Effector memory CD4-positive, alpha-beta T cell (primary cell): ENCODE measurements at places on chromosomes 2 and 18.

- no peak overlapping the region for H3K4me3 ChIP-seq
- H3K27ac ChIP-seq, result peak overlapping the region; percentile 16
- H3K27me3 ChIP-seq, result peaks cover 15% of the 10 kb centered on the region
- peaks cover 52% of the 10 kb centered on the region for H3K4me1 ChIP-seq
- H3K36me3 ChIP-seq, result no peaks in the 10 kb centered on the region
- no peak for DNase-seq
These were observed 2.8 kb upstream of the WNT10A start for GRCh38 chr2:218877891-218878290.

DNA sequence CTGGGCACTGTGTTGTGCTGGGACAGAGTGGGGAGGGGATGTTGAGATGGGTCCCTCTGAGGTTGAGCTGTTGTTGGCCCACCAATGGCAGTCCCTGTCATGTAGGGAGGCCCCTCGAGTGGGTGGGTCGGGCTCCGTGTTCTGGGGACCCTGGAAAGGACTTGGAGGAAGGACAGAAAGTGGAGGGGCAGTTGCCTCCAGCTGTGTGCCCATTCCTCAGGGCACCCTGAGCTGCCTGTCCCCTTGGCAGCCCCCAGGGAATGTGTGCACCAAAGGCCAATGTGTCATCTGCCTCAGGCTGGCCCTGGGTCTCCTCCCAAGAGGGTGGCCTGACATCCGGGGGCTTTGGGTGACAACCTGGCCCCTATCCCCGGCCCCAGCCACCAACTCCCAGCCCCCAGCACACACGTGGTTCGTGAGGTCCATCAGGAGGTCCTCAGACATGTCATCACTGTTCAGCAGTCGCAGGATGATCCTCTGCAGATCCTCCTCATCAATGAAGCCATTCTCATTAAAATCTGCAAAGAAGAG lies 57.7 kb downstream of the CIB4 start:
- no peaks in the 10 kb centered on the region for H3K4me1 ChIP-seq
- H3K4me3 ChIP-seq, result no peak overlapping the region
- peaks cover 6% of the 10 kb centered on the region for H3K27me3 ChIP-seq
- no peak for DNase-seq
- no peaks in the 10 kb centered on the region for H3K36me3 ChIP-seq

- no peaks in the 10 kb centered on the region for H3K4me1 ChIP-seq
- DNase-seq, result no peak
- no peaks in the 10 kb centered on the region for H3K27me3 ChIP-seq
These were observed 720.3 kb downstream of the DPP10 start for GRCh38 chr2:115162494-115163293.

- no peaks in the 10 kb centered on the region for H3K36me3 ChIP-seq
- H3K27ac ChIP-seq, result no peak overlapping the region
- H3K4me1 ChIP-seq, result no peaks in the 10 kb centered on the region
- H3K4me3 ChIP-seq, result no peak overlapping the region
- no peak for DNase-seq
These were observed 425.4 kb upstream of the MMADHC start for GRCh38 chr2:150012986-150013385.

DNA sequence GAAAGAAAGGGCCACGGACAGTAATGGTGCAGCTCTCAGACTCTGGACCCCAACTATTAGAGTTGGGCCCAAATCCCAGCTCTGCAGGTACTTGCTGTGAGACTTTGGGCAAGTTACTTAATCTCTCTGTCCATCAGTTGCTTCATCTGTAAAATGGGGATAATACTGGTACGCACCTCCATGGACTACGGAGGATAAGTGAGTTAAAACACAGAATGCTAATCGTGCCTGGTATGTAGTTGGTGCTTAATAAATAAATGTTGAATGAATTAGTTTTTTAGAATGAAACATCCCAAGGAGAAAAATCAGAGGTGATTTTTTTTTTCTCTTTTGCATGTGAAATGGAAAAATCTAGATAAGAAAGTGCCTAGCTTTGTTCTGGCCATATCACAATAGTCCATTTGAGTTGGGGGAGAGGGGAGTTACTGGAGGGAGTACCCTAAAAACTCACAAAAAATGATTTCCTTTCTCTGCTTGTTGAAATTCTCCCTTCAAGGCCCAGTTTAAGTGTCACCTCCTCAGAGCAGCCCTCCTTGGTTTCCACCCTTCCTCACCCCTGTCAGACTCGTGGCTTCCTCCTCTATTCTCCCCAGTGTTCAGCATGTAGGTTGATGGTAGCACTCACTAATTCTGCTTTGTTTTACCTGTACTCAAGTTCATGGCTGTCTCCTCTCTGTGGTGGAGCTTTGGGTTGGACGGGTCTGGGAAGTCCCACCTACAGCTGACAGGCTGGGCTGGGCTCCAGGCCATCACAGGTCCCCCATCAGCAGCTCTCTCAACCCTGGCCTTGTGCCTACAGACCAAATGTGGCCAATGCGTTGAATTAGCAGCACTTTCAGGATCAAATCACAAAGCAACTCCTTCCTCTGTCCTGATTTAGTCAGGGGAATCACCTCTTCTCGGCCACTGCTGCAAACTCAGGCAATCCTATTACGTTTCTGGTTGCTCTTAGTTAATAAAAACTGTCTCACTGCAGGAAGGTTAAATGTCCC lies 92.8 kb upstream of the TAF1B start:
- no peaks in the 10 kb centered on the region for H3K27me3 ChIP-seq
- no peak overlapping the region for H3K4me3 ChIP-seq
- DNase-seq, result no peak
- peaks cover 35% of the 10 kb centered on the region for H3K4me1 ChIP-seq

DNA sequence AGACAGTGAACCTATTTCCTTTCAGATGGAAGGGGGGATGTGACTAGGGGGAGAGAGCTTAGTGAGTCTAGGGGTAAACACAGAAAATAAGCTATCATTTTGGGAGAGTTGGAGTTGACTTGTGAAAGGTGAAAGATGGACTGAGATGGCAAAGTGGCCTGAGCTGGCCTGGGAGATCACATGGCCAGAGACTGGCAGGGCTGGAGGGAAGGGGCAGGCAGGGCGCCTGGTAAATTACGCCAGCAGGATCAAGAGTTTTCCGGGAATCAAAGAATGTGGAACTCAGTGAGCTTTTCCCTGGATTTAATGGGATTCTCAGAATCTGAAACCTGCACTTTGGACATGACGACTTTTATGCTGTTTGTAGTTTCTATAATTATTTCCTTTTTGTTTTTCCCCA lies 841 bp upstream of the CFAP65 start:
- no peak for DNase-seq
- peaks cover 25% of the 10 kb centered on the region for H3K27me3 ChIP-seq
- no peaks in the 10 kb centered on the region for H3K36me3 ChIP-seq
- no peak overlapping the region for H3K27ac ChIP-seq
- H3K4me1 ChIP-seq, result peaks cover 4% of the 10 kb centered on the region

GRCh38 chr2:238914648-238915015 lies 66.7 kb downstream of the TWIST2 start:
- no peak overlapping the region for H3K4me3 ChIP-seq
- H3K27me3 ChIP-seq, result no peaks in the 10 kb centered on the region
- no peak overlapping the region for H3K27ac ChIP-seq
- H3K4me1 ChIP-seq, result no peaks in the 10 kb centered on the region

- H3K4me3 ChIP-seq, result no peak overlapping the region
- DNase-seq, result no peak
- no peak overlapping the region for H3K27ac ChIP-seq
- no peaks in the 10 kb centered on the region for H3K27me3 ChIP-seq
These were observed 27.6 kb downstream of the GPATCH11 start for GRCh38 chr2:37111958-37112357.

DNA sequence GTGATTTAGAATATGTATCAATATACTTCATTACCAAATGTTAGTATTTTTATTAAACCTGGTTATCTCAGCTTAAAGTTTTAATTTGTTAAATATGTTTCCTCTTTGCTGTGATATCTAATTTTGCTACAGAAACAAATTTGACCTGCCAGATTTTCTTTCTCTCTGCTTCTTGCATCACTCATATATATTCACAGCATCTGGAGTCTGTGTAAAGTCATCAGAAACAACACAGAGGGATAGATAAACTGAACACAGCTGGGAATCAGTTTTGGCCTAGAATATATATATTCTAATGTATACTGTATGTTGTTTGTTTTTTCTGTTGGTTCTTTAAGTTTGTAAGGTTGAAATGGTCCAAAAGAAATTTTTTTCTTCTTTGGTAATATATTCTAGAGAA lies 8.5 kb downstream of the PSMD14 start:
- no peak overlapping the region for H3K27ac ChIP-seq
- no peaks in the 10 kb centered on the region for H3K27me3 ChIP-seq
- H3K4me3 ChIP-seq, result no peak overlapping the region
- DNase-seq, result no peak

DNA sequence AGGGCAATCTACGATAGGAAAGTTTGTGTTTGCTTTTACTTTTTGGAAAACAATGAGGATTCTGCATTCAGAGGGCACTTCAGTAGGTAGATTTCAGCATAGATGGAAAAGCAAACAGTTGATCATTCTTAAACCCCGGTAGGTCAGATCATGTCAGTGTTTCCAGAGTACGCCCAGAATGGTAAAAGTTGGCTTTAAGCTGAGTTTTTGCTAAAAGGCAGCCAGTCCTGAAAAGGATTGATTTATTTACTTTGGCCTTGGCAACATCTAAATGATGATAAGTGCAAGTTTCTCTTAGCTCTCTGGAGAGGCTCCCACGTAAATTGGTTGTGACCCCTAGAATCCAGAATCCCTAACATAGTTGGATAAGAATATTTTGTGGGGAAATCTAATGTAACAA lies 168.0 kb downstream of the DIS3L2 start:
- no peak overlapping the region for H3K4me3 ChIP-seq
- no peaks in the 10 kb centered on the region for H3K4me1 ChIP-seq
- DNase-seq, result no peak
- H3K27me3 ChIP-seq, result no peaks in the 10 kb centered on the region
- no peak overlapping the region for H3K27ac ChIP-seq

GRCh38 chr2:88159955-88160415 lies 10.2 kb upstream of the THNSL2 start:
- no peaks in the 10 kb centered on the region for H3K27me3 ChIP-seq
- no peaks in the 10 kb centered on the region for H3K4me1 ChIP-seq
- no peaks in the 10 kb centered on the region for H3K36me3 ChIP-seq
- no peak overlapping the region for H3K4me3 ChIP-seq
